Activated CD4-positive, alpha-beta T cell treated with anti-CD3 and anti-CD28 coated beads for 36 hours (primary cell): ENCODE measurements at places on chromosomes 3 and 15. TPM values are rescaled to one million over a fixed set of nuclear protein-coding genes. Genes with fewer than 3 reads are reported as not detected.

- H3K27ac ChIP-seq = no peak overlapping the region
- DNase-seq = no peak
- H3K4me3 ChIP-seq = no peak overlapping the region
- peaks cover 3% of the 10 kb centered on the region for H3K4me1 ChIP-seq
- H3K36me3 ChIP-seq = no peaks in the 10 kb centered on the region
- no peaks in the 10 kb centered on the region for H3K27me3 ChIP-seq
Measured at GRCh38 chr15:86735247-86736040, 655.8 kb downstream of the AGBL1 start.

GRCh38 chr3:178658694-178659325 is 122.6 kb downstream of the KCNMB2 start:
- DNase-seq = no peak
- H3K36me3 ChIP-seq = no peaks in the 10 kb centered on the region
- H3K4me1 ChIP-seq = no peaks in the 10 kb centered on the region
- no peak overlapping the region for H3K27ac ChIP-seq
- H3K4me3 ChIP-seq = no peak overlapping the region
- no peaks in the 10 kb centered on the region for H3K27me3 ChIP-seq

DNA sequence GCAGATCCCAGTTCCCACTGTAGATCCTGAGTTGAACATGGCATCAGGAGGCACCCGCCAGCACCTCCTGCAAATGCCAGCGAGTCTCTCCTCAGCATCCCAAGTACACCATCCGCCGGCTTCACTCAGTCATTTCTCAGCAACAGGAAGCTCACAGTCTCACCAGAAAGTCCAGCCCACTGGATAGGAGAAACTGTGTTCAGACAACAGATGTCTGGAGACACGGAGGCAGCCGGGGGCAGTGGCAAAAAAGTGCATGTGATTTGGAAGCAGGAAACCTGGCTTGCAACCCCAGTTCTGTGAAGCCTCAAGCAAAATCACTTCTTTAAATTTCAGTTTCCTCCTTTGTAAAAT is 68.7 kb downstream of the SRGAP3 start:
- peak overlapping the region; percentile 58 for H3K4me3 ChIP-seq
- peak; percentile 38 for DNase-seq
- H3K27ac ChIP-seq = peak overlapping the region; percentile 76
- peaks cover 4% of the 10 kb centered on the region for H3K36me3 ChIP-seq

Gene CD200R1
- total RNA-seq = 1.4 TPM

Gene MYRIP
- total RNA-seq = not detected

GRCh38 chr15:81069356-81069755 is 64.7 kb upstream of the CFAP161 start:
- DNase-seq = no peak
- no peaks in the 10 kb centered on the region for H3K4me1 ChIP-seq

GRCh38 chr3:128178782-128179483 is 25.7 kb downstream of the EEFSEC start:
- DNase-seq = no peak
- no peak overlapping the region for H3K27ac ChIP-seq
- H3K4me3 ChIP-seq = no peak overlapping the region

Gene SLC9C1
- total RNA-seq = not detected

Gene CPLX3
- 0.11 TPM for total RNA-seq

DNA sequence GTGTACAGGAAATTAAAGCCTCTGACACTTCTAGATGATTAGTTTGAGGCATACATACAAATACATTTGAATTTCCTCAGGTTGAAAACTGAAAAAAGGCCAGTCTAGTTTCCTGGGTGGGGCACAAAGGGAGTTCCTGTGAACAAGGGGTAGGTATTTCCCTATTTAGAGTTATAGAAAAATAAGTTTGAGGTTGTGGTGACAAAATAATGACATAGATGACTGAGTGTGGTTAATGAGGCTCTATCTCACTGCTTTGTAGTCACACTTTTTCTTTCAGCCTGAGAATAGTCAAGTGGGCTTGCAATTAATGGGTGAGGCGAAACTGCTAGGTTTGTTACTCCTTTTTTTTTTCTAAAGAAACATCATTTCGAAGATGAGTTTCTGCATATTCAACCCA is 4.3 kb downstream of the SLCO3A1 start:
- H3K27me3 ChIP-seq = peaks cover 3% of the 10 kb centered on the region
- peak; percentile 43 for DNase-seq
- no peak overlapping the region for H3K4me3 ChIP-seq
- peaks cover 71% of the 10 kb centered on the region for H3K4me1 ChIP-seq

DNA sequence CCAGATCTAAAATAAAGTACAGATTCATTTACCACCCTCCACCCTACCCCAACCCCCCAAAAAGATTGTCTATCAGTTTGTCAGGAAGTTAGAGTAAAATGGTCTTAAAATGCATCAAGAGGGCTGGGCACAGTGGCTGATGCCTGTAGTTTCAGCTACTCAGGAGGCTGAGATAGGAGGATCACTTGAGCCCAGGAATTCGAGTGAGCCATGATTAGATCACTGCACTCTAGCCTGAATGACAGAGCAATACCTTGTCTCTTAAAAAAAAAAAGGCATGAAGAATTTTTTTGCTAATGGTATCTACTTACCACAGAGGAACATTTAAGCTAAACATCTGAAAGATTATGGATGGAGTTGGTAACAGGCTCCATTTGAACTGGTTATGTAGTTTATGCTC is 71.0 kb downstream of the RBM6 start:
- no peak overlapping the region for H3K4me3 ChIP-seq
- peaks cover 9% of the 10 kb centered on the region for H3K36me3 ChIP-seq
- H3K27me3 ChIP-seq = no peaks in the 10 kb centered on the region
- DNase-seq = no peak
- no peak overlapping the region for H3K27ac ChIP-seq

- DNase-seq = no peak
- peaks cover 22% of the 10 kb centered on the region for H3K27me3 ChIP-seq
- no peak overlapping the region for H3K4me3 ChIP-seq
- no peaks in the 10 kb centered on the region for H3K4me1 ChIP-seq
- H3K36me3 ChIP-seq = no peaks in the 10 kb centered on the region
Measured at GRCh38 chr15:62932436-62932835, 110.1 kb upstream of the TPM1 start.

Gene TIMP4
- 0.11 TPM for total RNA-seq

DNA sequence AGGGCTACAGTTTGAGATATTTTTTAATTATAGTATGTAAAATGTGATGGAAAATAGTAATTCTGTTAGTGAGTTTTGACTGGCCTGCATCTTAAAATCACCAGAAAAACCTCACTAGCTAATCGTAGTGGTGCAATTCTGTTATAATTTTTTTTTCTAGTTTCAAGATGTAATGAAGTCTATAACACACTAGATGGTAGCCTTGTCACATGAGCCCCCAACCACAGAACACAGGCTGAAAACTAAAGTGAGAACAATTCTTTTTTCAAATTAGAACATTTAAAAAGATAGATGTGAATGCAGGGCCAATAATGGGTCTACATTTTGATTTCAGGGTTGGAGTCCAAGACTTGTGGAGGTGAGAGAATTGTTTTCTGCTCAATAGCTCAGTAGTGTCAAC is 83.3 kb upstream of the KCNH8 start:
- H3K4me1 ChIP-seq = no peaks in the 10 kb centered on the region
- H3K4me3 ChIP-seq = no peak overlapping the region
- no peaks in the 10 kb centered on the region for H3K27me3 ChIP-seq
- DNase-seq = peak; percentile 9
- H3K36me3 ChIP-seq = no peaks in the 10 kb centered on the region
- H3K27ac ChIP-seq = no peak overlapping the region

Gene OR4F15
- not detected for total RNA-seq

DNA sequence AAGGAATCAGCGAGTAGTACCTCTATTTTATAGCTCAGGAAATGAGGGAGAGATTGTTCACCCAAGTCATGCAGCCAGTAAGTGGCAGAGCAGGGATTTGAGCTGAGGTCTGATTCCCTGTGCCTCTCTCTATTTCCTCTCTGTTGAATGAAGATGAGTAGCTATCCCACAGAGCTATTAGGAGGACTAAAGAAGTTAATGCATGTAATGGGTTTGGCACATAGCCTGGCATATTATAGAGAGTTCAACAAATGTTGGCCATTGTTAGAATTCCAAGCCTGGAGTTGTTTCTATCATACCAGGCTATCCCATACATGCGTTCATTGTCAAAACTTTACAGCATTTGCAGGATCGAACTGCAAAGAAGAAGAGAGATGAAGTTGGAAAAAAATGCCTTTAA is 21.8 kb upstream of the KLHL6 start:
- peaks cover 20% of the 10 kb centered on the region for H3K4me1 ChIP-seq
- H3K27ac ChIP-seq = no peak overlapping the region
- H3K36me3 ChIP-seq = no peaks in the 10 kb centered on the region
- no peak overlapping the region for H3K4me3 ChIP-seq
- no peaks in the 10 kb centered on the region for H3K27me3 ChIP-seq

DNA sequence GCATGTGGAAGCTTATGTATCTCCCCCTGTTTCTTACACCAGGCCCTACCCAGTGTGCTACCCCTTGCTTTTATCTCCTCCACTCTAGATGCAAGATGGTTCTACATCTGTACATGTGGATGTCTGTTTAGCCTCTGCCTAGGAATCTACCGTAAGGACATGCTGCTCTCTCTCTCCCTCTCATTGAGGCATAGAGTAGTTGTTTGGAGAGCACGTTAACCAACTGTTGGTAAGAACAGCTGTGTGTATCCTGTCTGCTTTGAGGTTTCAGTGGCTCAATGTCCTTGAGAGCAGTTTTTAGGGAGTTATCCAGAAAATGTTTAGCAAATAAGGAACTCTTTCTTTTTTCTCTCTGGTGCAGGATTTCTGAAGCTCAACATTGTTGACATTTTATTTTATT is 152.8 kb downstream of the DNAJB8 start:
- H3K36me3 ChIP-seq = peaks cover 10% of the 10 kb centered on the region
- no peaks in the 10 kb centered on the region for H3K27me3 ChIP-seq
- H3K4me3 ChIP-seq = no peak overlapping the region
- H3K4me1 ChIP-seq = peaks cover 67% of the 10 kb centered on the region
- no peak for DNase-seq

DNA sequence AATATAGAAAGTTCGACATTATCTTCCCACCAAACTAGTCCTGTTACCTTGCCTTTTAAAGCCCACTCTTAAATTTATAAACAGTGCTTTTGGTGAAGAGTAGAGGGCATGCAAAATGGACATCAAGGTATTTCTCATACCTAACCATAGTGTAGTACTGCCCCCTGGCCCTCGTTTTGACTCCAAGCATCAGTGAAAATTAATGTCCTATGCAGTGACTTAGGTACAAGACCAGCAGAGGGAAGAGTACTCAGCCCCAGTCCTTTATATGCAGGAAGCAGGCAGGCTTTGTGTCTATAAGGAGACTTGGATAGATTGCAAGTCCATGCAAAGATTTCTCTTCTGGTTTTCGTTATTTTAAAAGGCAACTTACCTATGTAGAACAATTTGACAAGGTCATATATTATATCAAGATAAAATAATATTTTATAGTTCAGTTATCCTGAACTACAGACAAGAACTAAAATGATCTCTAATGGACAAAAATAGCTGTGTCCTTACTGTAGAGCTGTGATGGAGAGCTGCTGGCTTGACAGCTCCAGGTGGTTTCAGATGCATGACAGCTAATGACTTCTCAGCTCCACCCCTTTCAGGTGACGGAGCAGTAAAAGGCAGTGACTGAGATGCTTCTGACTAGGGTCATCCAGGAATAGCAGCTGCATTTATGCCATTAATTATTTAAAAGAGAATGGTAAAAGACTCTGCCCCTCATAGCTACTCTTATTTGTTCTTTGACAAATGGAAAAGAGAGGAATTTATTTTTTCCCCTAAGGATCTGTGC is 646.1 kb downstream of the SQOR start:
- H3K36me3 ChIP-seq = no peaks in the 10 kb centered on the region
- no peaks in the 10 kb centered on the region for H3K27me3 ChIP-seq
- H3K4me1 ChIP-seq = no peaks in the 10 kb centered on the region
- no peak for DNase-seq
- H3K4me3 ChIP-seq = no peak overlapping the region

Gene CYP1A1
- total RNA-seq = 2.0 TPM

Gene TIGIT
- 23.5 TPM for total RNA-seq

DNA sequence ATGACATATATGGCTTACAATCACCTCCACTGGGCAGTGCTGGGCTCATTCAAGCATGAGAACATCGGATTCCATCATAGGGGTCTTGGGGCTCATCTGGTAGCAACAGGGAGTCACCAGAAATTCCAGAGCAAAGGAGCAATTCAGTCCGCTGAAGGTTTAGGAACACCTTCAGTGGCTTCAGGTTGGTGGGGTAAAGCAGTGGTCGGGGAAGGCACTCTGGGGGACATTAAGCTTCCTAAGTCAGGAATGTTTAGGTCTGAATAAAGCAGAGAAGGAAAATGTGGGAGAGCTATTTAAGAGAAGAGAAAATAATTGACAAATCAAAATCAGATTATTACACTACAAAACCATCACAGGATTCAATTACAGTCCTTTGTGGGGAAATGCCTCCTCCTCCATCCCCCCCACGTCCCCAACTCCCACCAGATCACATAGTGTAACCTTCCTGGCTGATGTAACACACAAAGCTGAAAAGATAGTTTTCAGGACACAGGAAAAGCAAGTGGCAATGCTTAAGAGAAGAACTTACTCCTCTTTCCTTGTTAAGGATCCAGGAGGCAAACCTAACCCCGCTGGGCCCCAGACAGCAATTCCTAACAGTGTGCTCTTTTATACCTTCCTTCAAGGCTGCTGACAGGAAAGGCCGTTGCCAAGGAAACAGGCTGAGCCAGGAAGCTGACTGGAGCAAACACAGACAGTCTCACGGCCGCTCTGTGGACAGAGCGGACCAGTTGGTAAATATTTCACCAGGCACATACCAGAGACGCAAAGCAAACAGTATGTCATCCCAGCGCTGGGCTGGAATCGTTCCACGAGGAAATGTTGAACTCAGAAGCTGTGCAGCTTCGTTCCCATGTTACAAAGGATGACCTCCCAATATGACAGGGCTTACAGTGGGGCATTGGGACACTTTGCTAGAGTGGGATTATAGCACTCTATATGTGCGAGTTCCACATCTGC is 57.5 kb upstream of the LMCD1 start:
- no peak overlapping the region for H3K4me3 ChIP-seq
- no peaks in the 10 kb centered on the region for H3K4me1 ChIP-seq
- no peak for DNase-seq
- H3K36me3 ChIP-seq = no peaks in the 10 kb centered on the region
- peaks cover 14% of the 10 kb centered on the region for H3K27me3 ChIP-seq

Gene TRNT1
- 58.2 TPM for total RNA-seq

DNA sequence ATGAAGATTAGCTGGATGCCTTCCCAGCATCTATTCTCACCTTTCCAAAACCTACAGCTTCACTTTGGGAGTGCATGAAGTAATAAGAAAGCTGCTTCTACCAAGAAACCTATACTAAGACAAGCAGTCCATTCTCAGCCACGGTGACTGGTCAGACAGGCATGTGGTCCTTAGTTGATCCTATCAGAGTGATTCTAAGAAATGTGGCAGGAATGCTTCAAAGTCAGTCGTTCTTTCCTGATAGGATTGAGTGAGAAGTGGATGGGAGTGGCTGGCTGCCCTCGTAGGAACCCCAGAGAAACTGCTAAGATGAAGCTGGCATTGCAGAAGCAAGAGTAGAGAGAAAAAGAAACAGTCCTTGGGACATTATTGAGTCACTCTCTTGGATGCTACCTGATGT is 16.6 kb downstream of the FOXB1 start:
- H3K36me3 ChIP-seq = no peaks in the 10 kb centered on the region
- H3K27me3 ChIP-seq = peaks cover 12% of the 10 kb centered on the region
- H3K4me3 ChIP-seq = no peak overlapping the region
- no peak for DNase-seq
- H3K4me1 ChIP-seq = peaks cover 22% of the 10 kb centered on the region
- no peak overlapping the region for H3K27ac ChIP-seq

Gene CFAP20DC
- 2.7 TPM for total RNA-seq

Gene SLC22A14
- not detected for total RNA-seq

GRCh38 chr3:12194669-12195161 is 36.0 kb upstream of the TIMP4 start:
- peaks cover 8% of the 10 kb centered on the region for H3K27me3 ChIP-seq
- H3K27ac ChIP-seq = peak overlapping the region; percentile 87
- H3K36me3 ChIP-seq = no peaks in the 10 kb centered on the region
- H3K4me1 ChIP-seq = peaks cover 59% of the 10 kb centered on the region
- no peak overlapping the region for H3K4me3 ChIP-seq
